ENCODE measurements at places on chromosomes 3 and 15.

- DNase-seq = no peak
These were observed 96.3 kb upstream of the ZBED2 start for GRCh38 chr3:111691293-111691909.

DNA sequence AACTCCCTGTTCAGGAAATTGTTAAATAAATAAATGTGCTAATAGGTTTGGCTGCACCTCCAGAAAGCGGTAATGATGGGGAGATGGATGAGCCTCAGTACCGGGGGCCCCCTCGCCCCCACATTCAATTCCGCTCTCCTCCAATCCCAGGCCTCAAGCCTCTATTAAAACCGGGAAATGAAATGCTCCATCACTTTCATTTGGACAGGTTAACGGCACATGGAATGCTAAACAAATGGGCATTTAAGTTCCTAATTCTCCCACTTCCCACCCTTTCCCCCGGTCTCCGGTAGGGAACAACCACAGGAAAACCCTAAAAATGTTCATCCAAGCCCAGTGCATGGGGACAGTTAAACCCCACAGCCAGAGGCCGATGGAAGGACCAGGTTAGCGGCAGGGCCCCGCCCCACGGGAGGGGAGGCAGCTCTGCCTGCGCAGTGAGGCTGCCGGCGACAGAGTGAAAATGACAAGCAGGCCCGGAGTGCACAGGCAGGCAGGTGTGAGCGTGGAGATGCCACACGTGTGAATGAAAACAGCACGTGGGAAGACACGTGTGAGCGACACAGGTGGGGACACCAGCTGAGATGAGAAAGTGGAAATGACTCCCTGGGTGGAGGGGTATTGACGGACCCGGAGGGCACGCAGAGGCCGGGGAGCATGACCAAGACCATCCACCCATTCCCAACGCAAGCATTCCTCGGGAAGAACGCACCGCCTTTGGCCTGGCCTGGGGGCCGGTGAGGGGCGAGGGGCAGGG, 28.1 kb downstream of the RNU5B-1 start:
- no peak for DNase-seq

DNA sequence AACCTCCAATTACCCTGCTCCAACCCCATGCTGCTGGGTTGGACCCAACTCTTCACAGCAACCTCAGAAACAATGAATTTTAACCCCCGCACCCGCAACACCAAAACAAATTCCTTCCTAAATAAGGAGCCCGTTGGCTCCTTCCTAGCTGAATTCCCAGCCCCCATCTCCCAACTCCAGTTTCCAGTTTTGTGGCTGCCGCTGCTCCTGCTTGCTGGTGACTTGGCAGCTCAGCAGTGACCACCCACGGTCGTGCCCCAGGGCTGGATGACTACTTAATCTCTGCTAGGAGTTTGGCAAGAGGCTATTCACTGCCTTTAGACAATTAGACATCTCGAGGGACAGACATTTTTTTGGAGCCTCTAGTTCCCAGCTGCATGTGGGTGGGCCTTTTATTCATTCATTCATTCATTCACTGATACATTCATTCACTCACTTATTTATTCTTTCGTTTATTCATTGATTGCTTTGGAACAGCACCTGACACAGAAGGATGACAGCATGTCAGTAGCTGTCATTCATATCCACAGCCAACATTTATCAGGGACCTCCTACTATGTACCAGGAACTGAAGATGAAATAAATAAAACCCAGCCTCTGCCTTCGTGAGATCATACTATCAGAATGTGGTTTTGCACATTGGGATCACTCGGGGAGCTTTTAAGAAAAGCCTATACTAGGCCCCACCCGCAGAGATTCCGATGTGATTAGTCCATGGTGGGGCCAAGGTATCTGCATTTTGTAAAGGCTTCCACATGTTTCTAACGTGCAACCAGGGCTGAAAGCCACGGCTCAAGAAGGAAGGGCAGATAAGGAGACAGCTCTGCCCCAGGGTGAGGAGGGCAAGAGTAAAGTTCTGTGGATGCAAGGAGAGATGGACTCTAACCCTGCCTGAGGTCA, 256.5 kb downstream of the SHQ1 start:
- DNase-seq = no peak

- no peak for DNase-seq
These were observed 652.4 kb upstream of the NAALADL2 start for GRCh38 chr3:174206607-174207192.

- DNase-seq = no peak
These were observed 292.8 kb upstream of the LYSMD4 start for GRCh38 chr15:100026041-100026440.

DNA sequence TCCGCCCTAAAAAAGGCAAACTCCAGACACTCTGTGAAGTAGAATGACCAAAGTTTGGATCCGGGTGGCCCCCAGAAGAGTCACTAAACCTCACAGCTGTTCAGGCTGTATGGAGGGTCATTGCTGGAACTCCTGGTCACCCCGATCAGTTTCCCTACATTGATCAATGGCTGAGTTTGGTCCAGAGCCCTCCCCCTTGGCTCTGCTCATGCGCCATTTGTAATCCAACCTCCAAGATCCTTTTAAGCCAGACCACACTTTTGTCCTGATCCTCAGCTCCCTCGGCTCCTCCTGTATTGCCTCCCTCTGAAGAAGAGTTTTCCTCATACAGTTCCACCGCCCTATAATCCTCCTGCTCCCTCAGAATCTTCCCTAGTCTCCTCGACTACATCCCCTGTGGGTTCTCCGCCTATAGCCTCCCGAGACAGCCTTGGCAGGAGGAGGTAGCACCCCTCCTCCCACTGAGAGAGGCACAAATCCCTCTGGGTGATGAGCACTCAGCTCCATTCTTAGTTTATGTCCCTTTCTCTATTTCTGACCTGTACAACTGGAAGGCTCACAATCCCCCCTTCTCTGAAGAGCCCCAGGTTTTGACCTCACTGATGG, 42.2 kb downstream of the ZBTB11 start:
- DNase-seq = no peak

DNA sequence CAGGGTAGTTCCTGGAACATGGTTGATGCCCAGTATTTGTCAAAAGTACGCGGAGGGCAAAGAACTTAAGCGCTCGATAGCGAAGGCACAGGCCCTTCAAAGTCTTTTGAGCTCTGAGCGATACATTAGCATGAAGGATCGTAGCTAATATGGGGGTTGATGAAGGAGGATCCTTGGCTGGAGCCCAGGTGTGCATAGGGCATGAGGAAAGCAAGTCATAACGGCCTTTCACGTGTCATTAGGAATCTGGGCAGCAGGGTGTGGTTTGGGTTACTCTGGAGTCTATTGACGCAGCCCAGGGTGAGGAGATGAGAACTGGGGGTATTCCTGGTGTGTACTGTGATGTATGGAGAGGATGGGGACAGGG, 31.7 kb downstream of the SPINK8 start:
- no peak for DNase-seq

- DNase-seq = no peak
These were observed 91.4 kb downstream of the CTNNB1 start for GRCh38 chr3:41290736-41291135.

DNA sequence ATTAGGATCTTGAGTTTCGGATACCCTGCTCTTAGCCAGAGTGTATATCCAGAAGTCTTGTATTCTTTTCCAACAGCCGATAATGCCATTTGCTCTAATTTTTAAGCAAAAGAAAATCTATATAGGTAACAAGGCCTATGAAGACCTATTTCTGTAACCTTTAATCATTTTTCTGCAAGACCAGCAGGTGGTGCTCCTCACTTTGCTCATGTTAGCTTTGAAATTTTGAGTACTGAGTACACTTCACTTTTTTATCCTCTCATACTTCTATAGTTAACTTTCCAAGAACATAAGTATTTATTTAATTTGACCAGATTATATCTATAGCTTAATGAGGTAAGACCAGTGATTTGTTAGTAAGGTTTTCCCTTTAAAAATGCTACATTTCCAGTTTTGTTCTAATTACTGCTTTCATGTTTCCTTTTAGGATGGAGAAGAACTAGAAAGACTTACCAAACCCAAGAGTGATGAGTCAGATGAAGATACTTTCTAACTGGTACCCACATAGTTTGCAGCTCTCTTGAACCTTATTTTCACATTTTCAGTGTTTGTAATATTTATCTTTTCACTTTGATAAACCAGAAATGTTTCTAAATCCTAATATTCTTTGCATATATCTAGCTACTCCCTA, 20.5 kb downstream of the SLC35A5 start:
- DNase-seq = no peak

DNA sequence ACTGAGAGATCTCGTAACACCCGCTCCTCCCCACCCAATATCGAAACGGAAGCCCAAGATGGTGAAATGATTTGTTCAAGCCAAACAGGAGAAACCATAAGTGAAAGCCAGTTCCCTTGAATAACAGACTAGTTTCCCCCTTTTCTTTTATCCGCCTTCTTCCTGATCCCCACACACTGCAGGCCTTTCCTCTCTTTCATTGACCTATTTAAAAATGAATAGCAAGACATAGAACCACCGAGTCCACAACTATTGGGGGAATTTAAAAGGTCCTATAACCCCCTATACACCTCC, 382 bp upstream of the COX17 start:
- no peak for DNase-seq

GRCh38 chr3:123159926-123160635, 41.7 kb upstream of the SEC22A start:
- no peak for DNase-seq

GRCh38 chr3:4819746-4820145, 159.5 kb upstream of the BHLHE40 start:
- no peak for DNase-seq

GRCh38 chr3:176759815-176760506, 437.3 kb downstream of the TBL1XR1 start:
- DNase-seq = no peak

DNA sequence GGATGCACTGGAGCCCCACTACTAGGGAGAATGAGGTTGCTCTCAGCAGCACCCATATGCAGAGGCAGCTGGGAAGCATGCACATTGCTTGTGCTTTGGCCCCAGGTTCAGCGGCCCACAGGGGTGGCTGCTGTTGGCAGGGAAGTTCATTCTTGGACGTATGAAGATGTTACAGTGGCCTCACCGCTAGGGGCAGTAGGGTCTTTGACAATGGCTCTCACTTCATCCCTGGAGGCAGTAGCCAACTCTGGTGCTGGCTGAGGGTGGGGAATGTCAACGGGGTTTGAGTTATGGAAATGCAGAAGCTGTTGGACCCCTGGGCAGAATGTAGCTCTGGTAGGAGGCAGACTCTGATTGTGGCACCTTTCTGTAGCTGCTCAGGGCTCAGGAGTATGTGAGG, 279.9 kb downstream of the SCAPER start:
- DNase-seq = no peak

GRCh38 chr3:139302801-139303113, 41.1 kb upstream of the MRPS22 start:
- no peak for DNase-seq

DNA sequence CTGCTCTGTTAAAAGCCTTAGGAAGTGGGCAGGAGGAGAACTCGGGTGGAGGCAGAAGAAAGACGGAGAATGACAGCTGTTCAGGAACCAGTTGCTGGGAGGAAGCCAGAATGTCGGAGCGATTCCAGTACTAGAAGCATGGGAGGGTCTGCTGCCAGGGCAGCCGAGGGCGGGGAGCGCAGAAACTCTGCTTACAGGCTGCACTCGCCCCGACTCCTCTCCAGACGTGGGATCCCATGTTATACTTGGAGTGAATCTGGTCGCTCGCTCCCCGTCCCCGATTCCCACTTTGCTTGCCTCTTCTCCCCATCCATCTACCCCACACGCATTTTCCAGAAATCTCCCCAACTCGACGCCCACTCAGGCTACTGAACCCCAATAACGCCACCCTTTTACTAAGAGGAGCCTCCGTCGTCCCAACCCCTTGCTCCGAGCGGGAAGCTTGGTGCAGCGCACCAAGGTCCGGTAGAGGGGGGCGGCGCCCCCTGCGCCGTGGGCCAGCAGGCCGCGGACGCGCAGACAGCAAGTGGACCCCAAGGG, 665 bp downstream of the GATM start:
- no peak for DNase-seq

DNA sequence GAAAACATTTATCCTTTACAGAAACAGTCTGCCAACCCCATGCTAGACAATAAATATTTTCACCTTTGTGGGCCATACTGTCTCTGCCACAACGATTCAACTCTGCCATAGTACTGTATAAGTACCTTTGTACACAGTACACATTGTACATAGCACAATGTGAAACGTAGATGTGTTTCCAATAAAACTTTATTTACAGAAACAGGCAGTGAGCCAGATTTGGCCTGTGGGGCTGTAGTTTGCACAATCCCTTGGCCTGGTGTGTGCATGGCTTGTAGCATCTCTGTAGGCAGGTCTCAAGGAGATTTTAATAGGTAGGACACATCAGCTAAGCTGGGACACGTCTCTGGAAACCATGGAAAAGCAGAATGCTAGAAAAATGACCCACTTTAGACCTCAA, 74.3 kb downstream of the TFG start:
- DNase-seq = no peak

DNA sequence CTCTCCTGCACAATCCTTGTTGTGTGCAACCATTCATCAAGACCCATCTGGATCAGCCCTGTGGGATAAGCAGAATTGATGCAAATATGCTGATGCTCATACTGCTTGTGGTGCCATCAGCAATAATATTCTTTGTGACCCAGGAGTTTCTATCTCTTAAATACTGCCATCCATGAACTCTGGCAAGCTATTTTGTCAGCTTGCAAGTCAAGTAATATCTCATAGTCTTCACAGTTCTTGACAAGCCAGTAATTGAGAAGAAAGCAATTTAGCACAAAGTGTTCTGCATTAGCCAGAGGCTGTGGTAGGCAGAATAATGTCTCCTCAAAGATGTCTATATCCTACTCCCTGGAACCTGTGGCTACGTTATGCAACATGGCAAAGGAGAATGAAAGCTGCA, 49.0 kb downstream of the SPATA16 start:
- no peak for DNase-seq

- DNase-seq = no peak
These were observed 52.3 kb downstream of the PGPEP1L start for GRCh38 chr15:98955331-98955730.

DNA sequence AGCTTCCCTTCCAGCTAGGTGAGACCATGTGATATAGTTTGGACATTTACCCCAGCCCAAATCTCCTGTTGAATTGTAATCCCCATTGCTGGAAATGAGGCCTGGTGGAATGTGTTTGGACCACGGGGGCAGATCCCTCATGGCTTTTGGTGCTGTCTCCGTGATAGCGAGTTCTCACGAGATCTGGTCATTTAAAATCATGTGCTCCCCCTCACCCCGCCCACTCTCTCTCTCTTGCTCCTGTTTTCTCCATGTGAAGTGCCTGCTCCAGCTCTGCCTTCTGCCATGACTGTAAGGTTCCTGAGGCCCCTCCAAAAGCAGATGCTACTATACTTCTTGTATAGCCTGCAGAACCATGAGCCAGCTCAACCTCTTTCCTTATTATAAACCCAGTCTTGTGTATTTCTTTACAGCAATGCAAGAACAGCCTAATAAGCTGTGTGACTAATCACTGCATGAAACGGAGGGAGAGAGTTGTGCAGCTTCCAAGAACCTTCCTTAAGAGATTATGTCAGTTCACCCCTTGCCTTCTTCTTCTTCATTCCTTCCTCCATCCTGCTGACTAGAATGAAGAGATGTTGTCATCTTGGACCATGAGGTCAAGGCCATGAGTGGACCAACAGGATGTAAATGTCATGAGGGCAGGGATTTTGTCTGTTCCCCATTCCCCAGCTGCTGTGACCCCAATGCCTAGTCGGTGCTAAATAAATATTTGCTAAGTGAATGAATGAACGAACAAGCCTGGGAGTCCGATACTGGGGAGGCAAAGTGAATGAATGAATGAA, 91.0 kb downstream of the CPN2 start:
- no peak for DNase-seq

Measured in activated CD8-positive, alpha-beta memory T cell treated with anti-CD3 and anti-CD28 coated beads for 1 hour (primary cell).